Activated CD4-positive, CD25-positive, alpha-beta regulatory T cell (primary cell): ENCODE measurements at places on chromosomes 13 and 19.

DNA sequence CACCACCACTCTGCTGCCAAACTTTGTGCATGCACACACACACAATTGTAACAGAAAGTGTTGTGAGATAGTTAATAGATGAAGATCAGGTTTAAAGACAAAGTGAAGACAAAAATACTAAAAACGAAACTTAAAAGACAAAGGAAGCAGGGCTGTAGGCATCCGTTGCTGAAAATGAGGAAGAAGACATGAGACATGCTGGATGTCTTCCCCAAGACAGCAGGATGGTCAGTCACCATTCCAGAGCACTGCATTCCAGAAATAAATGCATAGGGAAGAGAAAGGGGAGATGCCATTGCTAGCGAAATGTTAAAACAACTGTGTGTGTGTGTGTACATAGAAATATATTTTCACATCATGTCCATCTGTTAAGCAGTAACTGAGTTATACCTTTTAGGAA, 520.1 kb downstream of the SUCLA2 start:
- no peak for DNase-seq

- no peak for DNase-seq
Measured at GRCh38 chr13:88369866-88370265, 698.7 kb downstream of the SLITRK5 start.

DNA sequence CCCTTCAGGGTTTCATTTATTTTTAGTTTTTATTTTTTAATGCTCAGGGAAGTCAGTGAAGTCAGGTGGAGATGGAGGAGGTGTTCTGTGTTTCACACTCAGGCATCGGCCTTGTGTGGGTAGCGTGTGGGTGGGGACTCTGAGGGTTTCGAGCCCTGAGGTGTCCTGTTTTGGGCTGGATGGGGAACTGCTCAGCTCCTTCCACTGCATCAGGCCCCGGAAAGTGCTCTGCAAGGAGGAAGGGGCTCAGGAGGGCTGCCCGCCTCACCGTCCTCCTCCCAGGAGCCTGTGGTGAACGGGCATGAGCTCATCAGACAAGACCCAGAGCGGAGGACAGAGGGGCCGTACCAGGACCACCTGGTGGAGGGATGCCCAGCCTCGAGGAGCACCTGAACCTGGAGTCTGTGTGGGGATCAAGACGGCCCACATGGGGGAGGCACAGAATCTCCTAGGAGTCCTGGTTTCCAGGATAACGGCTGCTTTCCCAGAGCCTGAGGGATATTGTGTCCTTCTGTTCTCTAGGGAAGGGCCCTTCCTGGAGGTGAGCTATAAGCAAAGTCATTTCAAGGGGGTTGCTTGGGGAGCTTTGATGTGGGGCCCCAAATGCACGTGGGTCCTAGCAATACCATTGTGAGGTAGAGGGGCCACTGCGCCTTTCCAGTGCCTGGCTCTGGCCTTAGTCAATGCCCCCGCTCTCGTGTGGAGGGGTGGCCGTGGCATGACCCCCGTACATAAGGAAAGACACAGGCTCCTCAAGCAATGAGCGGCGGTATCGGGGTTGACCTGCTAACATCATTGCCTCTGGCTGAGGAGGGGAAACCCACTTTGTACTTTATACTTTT, 13.5 kb upstream of the GAS6 start:
- no peak for DNase-seq

DNA sequence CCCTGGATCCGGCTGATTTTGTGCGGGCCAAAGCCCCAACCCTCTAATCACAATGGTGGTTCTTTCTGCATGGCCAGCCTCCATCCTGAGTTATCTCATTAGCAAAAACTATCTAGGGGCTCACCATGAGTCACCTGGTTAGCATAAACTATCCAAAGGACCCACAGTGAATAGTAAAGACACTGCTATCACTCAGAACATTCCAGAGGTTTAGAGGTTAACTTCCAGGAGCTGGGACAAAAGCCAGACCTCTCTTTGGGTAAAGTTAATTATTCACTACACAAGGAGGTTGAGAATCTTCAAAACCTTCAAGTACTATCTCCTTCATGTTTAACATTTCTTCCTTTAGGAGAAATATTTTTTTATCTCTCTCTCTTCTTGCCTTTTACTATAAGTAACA, 18.8 kb upstream of the PPP5C start:
- no peak for DNase-seq

GRCh38 chr19:4639531-4640246, 373 bp downstream of the TNFAIP8L1 start:
- no peak for DNase-seq

DNA sequence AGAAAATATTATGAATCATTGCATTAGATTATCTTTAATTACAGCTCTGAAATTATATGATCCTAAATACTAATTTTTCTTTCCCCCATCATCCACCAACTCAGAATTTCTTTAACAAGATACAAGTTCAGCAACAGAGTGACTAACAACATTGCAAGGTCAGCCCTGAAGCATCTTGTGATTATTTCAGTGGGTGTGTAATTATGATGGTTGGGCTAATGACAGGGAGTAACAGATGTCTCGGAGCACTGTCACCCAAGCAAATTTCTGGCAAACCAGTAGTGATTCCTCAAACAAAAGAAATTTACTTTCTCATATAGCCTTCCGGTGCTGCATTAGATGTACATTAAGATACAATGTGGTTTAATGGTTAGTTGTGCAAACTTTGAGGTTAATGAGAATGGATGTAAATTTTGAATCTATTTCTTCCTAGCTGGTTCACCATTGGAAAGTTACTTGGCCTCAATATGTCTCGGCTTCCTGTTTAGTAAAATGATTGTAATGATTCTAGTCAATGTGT, 238.9 kb downstream of the ITGBL1 start:
- no peak for DNase-seq

- no peak for DNase-seq
Measured at GRCh38 chr19:13437919-13438618, 68.2 kb downstream of the CACNA1A start.

DNA sequence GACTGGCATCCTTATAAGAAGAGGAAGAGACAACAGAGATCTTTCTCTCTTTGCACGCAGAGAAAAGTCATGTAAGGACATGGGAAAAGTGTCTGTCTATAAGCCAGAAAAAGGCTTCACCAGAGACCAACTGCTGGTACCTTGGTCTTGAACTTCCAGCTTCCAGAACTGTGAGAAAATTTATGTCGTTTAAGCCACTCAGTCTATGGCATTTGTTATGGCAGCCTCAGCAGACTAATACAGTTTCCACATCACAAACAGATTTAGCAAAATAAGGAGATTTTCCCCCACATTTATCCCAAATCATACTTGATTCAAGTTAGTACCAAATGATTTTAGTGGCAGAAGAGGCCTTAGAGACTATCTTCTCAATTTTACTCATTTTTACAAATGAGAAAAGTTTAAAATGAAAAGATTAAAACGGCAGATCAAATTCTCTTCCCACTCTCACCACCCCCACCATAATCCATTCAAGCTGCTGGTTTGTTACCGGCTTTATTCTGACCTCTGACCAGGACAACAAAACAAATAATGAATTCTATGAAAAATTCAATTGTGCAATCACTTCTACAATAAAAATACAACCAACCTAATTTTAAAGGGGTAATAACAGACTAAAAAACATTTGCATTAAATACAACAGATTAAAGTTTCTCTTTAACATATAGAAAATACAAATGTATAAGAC, 316.3 kb downstream of the TBC1D4 start:
- no peak for DNase-seq

DNA sequence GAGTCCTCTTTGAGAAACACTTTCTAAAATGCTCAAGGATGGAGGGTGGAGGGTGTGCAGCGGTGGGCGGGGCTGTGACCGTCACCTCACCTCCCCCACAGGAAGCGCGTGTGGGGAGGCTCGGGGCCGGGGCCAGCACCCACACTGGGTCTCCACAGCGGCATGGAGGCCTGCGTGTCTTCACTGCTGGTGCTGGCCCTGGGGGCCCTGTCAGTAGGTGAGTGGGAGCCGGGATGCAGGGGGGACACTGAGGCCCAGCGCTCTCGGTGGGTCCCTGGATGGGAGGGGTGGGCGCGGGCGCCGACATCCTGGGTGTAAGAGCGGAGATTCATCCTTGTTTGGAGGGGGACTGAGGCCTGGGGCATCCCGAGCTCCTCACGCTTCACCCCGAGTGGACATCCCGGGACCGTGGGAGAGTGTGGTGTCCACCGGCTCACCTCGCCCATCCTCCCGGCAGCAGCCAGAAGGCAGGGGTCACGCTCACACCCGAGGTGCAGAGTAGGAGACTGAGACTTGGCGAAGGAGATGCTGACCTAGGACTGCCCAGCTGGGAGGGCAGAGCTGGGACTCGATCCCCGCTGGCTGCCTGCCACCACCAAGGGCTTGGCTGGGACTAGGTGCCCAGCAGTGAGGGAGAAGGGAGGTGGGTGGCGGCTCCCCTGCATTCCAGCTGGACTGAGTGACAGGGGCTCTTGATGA, at the start of gene GZMM:
TSS of gene GZMM (plus strand) at position 144 of the 699 bp plus-strand sequence. CDS start at position 163, 19 bp downstream.
- peak; percentile 64 for DNase-seq

GRCh38 chr19:3801412-3802096, 15.4 kb upstream of the MATK start:
- no peak for DNase-seq

- no peak for DNase-seq
Measured at GRCh38 chr19:30742406-30742938, 370.3 kb downstream of the ZNF536 start.

- DNase-seq, result no peak
Measured at GRCh38 chr13:51636349-51636890, 52.2 kb downstream of the WDFY2 start.

GRCh38 chr13:23292586-23292985, 111.8 kb downstream of the SGCG start:
- DNase-seq, result no peak

DNA sequence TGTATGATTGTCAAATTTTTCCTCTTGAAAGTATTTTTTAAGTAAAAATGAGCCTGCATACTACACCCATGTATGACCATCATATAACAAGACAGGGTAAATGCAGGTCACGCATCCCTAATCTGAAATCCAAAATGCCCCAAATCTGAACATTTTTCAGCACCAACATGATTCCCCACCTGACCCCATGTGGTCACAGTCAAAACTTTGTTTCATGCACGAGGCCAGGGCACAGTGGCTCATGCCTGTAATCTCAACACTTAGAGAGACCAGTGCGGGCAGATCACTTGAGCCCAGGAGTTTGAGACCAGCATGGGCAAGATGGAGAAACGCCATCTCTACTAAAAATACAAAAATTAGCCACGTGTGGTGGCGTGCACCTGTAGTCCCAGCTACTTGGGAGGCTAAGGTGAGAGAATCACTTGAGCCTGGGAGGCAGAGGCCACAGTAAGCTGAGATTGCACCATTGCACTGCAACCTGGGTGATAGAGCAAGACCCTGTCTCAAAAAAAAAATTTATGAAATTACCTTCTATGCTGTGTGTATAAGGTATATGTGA, 63.7 kb upstream of the NPAS1 start:
- DNase-seq, result no peak

GRCh38 chr13:51501592-51502152, 48.8 kb upstream of the INTS6 start:
- no peak for DNase-seq

DNA sequence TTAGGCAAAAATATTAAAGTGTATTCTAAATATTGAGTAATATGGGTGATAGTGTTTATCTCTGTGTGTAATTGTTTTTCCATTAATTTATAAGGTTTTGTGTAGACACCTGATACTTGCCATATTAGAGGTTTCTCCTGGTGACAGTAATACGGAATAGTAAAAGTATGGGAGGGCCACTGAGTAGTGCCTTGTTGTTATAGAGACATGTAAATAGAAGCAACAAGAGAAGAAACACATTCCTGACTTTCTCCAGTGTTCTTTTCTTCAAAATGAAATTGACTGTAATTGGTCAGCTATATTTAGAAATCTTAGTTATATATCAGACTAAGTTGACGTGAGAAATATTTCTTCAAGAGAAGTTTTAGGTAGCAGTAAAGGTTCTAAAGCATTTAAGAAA, 18.5 kb downstream of the RNASEH2B start:
- DNase-seq, result no peak

GRCh38 chr13:30313311-30313710, 6.0 kb upstream of the KATNAL1 start:
- DNase-seq, result no peak

DNA sequence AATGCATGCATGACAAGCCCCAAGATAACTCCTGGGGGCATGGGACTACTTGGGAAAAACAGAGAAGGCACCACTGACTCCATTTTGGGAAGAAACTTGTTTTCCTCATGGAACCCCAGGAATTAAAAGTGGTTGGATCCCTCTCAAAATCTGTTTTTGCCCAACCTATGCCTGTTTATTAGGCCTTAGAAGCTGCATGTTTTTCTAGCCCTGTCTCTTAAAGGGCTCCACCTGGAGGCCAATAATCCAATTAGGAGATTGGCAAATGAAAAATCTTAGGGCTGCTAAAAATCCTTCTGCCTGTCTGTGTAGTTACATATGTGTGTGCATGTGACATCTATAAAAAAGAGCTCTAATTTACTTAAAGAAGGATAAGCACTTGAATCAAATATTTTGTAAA, 26.9 kb downstream of the MED4 start:
- DNase-seq, result no peak
